Bronchial epithelial cell (primary cell): ENCODE measurements at places on chromosomes 7 and 10. TPM values are rescaled to one million over a fixed set of nuclear protein-coding genes. Genes with fewer than 3 reads are reported as not detected.

MBL2 gene
- total RNA-seq, result not detected in 2 replicates

GIMAP5 gene
- not detected in 2 replicates for total RNA-seq

ARL3 gene
- total RNA-seq, result 4.7 and 5.8 TPM in 2 replicates

PLCE1 gene
- 0.26 and 1.0 TPM in 2 replicates for total RNA-seq

DNA sequence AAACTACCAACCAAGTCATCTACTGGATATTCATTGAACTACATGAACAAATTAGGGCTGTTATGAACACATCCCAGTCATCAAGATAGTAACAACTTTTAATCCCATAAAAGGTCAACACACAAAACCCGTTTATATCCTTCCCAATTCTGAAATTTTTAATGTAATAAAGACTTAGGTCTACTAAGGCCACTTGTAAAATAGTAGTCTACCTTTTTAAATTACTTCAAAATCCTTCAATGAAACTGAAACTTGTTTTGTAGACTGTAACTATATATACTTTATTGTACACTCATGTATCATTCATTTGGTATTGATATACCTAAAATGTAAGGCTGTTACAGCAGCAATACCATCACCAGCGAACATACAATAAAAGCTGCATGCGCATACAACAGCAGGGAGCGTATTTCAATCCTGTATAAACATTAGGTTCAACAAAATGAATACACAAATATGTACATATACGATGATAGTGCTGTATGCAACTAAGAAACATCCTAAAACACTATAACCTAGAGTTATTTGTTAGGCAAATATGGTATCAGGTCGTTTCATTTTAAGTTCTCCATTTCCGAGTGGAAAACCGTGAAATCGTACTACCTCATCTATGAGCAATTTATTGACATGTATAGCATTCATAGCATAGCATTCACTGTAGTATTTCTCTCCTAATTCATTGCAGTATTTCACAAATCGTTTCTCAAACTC lies 973 bp downstream of the ATAD1 start:
- DNase-seq, result peak; percentile 30

- peak; percentile 12 for DNase-seq
Observed at GRCh38 chr7:76225379-76225778, 23.7 kb downstream of the SRRM3 start.

- DNase-seq, result no peak
Observed at GRCh38 chr7:143514487-143514886, 36.8 kb downstream of the TAS2R41 start.

DNA sequence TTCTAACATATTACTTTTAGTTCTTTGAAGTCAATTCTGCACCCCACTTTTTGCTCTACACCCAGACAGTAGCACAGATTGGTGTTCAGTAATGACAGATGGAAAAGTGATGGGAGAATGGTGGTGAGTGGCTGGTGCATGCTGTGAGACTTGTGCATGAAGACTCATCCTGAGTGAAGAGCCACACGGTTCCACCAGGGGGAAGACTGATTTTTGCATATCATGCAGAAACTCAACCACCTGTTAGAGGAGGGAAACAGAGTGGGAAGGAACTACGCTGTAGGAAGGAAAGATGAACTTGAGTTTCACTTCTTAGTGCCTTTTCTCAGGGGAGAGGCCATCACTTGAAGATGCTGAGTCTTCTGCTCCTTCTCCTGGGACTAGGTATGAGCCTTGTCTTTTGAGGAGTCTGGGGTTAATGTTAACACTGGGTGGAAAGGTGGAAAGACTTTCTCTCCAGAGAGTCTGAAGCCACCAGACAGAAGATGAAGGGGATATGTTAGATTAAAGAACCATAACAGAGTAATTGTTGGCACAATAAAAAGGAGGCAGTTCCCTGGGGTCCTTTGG lies 9.3 kb upstream of the PRSS1 start:
- DNase-seq, result peak; percentile 3

- DNase-seq, result peak; percentile 62
Observed at GRCh38 chr10:6416892-6417512, 163.1 kb downstream of the PRKCQ start.

DNA sequence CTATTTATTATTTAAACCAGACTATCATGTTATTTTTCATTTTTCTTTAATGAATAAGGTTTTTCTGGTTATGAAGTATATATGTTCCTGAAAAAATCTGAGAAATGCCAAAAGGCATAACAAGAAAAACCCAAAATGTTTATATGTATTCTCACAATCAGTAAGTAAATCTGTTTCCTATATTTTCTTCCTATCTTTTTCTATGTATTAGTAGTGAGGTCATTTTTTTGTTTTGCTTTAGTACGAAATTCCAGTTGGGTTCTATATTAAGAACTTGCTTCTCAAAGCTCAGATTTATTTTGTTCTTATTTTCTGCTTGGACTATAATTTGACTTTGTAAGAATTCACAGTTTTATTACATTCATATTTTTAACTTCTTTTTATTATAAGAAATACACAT lies 287.5 kb upstream of the NFE2L3 start:
- DNase-seq, result no peak

DNA sequence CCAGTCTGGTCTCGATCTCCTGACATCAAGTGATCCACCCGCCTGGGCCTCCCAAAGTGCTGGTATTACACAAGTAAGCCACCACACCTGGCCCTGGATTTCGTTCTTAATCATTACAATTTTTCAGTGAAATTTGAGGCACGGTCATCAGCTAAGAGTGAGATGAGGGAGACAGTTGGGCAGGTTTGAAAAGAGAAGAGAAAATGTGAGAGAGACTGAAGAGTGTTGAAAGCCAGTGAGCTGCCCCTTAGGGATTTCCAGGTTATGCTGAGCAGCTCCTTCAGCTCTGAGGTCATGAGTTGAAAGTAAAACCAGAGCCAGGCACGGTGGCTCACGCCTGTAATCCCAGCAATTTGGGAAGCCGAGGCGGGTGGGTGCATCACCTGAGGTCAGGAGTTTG lies 5.9 kb upstream of the UPF2 start:
- no peak for DNase-seq
